ENCODE measurements at places on chromosomes 3 and 15.

DNA sequence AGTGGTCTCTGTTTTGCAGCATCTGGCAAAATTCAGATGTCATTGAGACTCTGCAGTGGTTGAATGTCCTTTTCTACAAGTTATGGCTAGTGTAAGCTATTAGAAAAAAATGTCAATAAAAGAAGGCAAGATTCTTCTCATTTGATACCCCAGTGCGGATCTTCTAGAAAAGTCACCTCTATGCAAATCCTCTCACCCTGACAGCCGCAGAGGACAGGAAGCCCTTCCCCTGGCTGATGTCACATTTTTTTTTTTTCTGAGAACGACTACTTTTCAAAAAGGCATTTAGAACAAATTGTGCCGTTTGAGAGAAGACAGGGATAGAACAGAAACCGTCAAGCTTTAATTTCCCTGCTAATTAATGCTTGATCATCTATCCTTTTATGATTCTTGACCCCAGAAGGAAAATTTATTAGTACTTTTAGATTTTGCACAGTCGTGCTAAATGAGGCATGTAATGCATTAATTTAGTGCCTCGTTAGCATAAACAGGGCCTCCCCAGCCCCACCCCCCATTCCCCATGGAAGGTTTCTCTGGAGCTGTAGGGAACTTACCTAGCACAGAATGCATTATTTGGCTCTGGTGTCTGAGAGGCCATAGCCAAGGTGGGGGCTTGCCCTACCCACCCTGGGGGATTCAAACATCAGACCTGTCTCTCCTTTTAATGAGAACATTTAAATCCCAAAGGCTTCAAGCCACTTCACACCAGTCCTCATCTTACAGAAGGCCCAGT, 183.8 kb downstream of the OPA1 start:
- DNase-seq: no peak

DNA sequence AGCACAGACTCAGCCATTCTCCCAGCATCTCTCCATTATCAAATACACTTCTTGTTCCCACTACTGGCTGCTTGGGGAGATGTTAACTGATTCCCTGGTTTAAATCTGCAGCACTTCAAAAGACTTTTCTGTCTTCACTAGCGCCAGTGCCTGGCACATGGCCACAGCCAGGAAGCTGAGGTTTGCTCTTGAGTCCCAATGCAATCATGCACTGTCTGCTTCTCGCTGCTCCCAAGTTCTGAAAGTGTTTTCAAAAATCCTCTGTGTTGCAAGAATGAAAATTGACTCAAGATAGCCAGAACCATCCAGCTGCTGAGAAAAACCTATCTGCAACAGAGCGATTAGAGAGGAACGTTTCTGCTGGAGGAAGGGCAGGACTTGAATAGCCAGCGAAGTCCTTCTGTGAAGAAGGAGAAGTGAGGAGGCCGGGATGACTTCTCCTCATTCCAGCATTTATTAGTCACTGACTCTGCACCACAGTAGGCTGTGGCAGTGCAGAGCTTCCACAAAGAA, 358.4 kb upstream of the NR2F2 start:
- DNase-seq: no peak

GRCh38 chr15:59186501-59186900, 20.1 kb upstream of the LDHAL6B start:
- DNase-seq: no peak

DNA sequence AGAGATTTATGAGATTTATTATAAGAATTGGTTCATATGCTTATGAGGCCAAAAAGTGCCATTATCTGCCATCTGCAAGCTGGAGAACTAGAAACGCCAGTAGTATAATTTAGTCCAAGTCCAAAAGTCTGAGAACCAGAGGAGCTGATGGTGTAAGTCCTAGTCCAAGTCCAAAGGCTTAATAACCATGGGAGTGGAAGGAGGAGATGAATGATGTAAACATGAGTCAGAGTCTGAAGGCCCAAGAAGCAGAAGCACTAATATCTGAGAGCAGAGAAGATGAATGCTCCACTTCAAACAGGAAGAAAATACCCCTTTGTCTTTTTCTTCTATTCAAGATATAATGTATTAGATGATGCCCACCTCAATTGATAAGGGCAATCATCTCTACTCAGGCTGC, 185.7 kb downstream of the CGGBP1 start:
- DNase-seq: no peak

- DNase-seq: peak; percentile 83
Measured at GRCh38 chr15:95559875-95560394, 770.6 kb upstream of the NR2F2 start.

GRCh38 chr15:27410996-27411605, 440.1 kb downstream of the GABRG3 start:
- DNase-seq: no peak

- DNase-seq: no peak
Measured at GRCh38 chr15:52421029-52421428, 107.7 kb downstream of the MYO5A start.

Measured in lower leg skin (tissue), 4 donors.